Naive B cell (primary cell): ENCODE measurements at places on chromosomes 16 and 17. TPM values are rescaled to one million over a fixed set of nuclear protein-coding genes. Genes with fewer than 3 reads are reported as not detected.

The CHST4 gene
- not detected for polyA plus RNA-seq

The GRAPL gene
- not detected for polyA plus RNA-seq

The MYBBP1A gene
- 14.1 TPM for polyA plus RNA-seq

The HSF5 gene
- polyA plus RNA-seq: 3.5 TPM

The UNC13D gene
- polyA plus RNA-seq: 20.6 TPM

The CAVIN1 gene
- polyA plus RNA-seq: not detected

The RUNDC3A gene
- 0.13 TPM for polyA plus RNA-seq

The RAB37 gene
- polyA plus RNA-seq: 55.2 TPM

The AXIN2 gene
- polyA plus RNA-seq: 0.08 TPM

The ABCA5 gene
- 5.5 TPM for polyA plus RNA-seq

The AANAT gene
- not detected for polyA plus RNA-seq

The NPIPA7 gene
- polyA plus RNA-seq: not detected

The PLLP gene
- polyA plus RNA-seq: 0.14 TPM

GRCh38 chr16:86370062-86370461 is 140.3 kb upstream of the FOXF1 start:
- no peak for DNase-seq

GRCh38 chr17:64187093-64187895 is 57.4 kb upstream of the ERN1 start:
- no peak for DNase-seq

DNA sequence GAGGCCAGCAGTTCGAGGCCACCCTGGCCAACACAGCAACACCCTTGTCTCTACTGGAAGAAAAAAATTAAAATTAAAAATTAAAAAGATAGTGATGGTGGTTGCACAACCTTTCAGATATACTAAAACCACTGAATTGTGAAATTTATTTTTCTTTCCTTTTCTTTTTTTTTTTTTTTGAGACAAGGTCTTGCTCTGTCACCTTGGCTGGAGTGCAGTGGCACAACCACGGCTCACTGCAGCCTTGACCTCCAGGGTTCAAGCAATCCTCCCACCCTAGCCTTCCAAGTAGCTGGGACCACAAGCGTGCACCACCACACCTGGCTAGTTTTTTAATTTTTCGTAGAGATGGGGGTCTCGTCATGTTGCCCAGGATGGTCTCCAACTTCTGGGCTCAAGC is 254.4 kb downstream of the SLC39A11 start:
- no peak for DNase-seq

- DNase-seq: no peak
These were observed 17.2 kb downstream of the SNTB2 start for GRCh38 chr16:69204172-69204571.

DNA sequence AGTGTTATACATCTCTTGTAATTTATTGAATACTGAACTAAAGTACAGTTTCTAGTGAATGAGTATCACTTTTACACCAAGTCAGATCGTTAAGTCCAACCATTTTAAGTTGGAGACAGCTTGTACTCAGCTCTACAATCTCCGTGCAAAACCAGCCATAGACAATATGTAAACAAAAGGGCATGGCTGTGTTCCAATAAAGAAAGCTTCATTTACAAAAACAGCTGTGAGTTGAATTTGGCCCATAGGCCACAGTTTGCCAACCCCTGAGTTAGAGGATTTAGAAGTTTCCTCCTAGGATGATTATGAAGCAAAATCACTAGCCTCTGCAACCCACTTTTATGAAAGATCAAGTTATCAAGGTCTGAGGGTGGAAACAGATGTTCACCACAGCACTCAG is 105.7 kb upstream of the RCVRN start:
- no peak for DNase-seq

GRCh38 chr17:59637611-59638310 is 18.1 kb downstream of the CLTC start:
- DNase-seq: no peak

- no peak for DNase-seq
These were observed 14.7 kb upstream of the SLC39A11 start for GRCh38 chr17:73107191-73107590.

DNA sequence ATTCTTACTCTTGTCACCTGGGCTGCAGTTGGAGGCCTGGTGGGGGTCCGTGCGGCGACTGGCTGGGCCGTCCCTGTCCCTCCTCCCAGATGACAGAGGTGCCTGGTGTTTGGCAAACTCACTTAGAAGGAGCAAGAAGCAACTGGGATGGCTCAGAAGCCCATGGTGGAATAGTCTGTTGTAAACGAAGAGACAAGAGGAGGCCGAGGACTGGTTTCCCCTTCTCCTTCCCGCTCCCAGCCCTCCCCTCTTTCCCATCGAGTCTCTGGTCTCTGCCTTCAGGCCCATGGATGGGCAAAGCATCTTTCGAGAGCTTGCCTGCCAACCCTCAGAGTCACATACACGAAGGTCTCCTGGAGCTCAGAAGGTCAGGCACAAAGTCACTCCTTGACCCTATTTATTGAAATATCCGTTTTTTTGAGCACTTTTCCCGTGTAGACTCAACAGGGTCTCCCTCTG is 364.4 kb downstream of the SEC14L1 start:
- DNase-seq: no peak

- no peak for DNase-seq
These were observed 680.7 kb upstream of the SALL1 start for GRCh38 chr16:51831595-51832367.

DNA sequence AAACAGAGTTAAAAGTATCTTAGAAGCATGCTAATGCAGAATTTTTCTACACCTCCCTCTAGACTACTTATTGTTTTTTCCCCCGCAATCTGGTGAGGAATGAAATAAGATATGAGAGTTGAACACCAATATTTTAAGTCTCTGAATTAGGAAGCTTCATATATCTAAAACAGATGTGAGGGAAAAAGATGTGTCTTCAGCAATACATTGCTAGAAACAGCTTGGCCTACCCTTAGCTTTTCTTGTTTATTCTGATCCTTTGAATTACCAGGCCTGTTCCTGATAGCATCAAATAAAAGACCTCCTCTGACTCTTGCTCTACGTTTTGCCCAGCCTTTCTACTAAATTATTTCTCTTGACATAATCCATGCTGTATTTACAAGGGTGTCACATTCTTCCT is 221.8 kb downstream of the CDH11 start:
- DNase-seq: no peak

GRCh38 chr17:68835071-68835470 is 120.1 kb downstream of the ABCA8 start:
- no peak for DNase-seq

- no peak for DNase-seq
These were observed 10.1 kb downstream of the DNAH9 start for GRCh38 chr17:11608396-11608795.

DNA sequence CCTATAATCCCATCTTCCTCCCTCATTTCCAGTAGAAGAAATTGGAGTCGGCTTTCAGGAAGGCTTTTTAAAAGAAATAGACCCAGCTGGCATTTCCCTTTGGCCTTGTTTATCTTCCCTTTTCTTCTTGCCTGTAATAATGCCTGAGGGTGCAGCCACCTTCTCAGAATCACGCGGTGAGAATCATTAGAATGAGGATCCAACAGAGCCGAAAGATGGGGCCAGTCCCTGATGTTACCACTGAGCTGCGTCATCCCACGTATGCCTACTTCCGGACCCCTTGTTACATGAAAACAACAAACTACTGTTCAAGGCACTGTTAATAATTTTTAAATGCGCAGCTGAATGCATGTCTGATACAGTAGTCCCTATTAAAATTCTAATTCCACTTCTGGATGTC is 24.1 kb downstream of the SDR42E1 start:
- DNase-seq: no peak

DNA sequence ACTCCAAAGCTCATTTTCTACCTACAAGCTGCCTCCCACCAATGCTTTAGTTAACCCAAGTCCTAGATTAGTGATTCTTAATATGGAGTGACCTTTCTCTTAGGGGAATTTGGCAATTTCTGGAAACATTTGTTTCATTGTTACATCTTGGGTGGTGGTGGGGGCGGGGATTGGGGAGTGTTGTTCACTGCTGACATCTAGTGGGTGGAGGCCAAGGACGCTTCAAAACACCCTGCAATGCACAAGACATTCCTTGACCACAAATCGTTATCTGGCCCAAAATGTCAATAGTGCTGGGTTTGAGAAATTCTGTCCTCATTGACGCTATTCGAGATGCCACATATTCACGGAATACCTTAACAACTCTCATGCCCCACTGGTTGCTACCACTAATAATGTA is 282.9 kb downstream of the RBFOX1 start:
- no peak for DNase-seq

DNA sequence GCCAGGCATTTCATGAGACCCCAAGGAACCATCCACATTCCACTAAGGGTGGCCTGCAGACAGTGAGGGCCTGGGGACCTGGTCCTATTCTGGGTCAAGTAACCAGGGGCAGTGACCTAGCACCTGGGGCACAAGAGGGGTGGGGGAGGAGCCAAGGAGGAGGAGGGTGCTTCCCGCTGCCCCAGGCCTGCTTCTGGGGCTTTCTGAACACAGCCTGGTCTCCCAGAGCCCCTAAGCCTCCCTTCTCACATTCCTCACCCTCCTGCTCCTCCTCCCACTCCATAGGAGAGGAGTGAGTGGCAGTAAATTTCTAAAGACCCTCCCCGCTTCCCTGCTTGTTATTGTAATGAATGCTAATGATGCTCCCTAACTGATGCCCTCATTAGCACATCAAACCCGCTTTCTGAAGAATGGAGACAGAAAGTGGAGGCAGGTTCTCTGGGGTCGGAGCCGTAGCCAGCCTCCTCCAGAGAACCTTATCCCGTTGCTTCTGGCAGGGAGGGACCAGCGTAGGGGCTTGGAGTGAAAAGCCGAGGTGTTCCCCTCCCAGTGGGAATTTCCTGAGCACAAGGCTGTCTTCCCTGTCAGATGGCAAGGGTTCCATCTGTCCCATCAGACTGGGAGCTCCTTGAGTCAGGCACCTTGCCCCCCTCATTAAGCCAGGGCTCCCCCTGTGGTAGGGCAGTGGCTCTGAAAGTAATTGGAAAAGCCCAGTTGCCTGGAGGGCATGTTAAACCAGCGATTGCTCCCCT is 3.7 kb upstream of the SRCIN1 start:
- no peak for DNase-seq

- DNase-seq: no peak
These were observed 845 bp downstream of the P3H4 start for GRCh38 chr17:41810659-41811548.

DNA sequence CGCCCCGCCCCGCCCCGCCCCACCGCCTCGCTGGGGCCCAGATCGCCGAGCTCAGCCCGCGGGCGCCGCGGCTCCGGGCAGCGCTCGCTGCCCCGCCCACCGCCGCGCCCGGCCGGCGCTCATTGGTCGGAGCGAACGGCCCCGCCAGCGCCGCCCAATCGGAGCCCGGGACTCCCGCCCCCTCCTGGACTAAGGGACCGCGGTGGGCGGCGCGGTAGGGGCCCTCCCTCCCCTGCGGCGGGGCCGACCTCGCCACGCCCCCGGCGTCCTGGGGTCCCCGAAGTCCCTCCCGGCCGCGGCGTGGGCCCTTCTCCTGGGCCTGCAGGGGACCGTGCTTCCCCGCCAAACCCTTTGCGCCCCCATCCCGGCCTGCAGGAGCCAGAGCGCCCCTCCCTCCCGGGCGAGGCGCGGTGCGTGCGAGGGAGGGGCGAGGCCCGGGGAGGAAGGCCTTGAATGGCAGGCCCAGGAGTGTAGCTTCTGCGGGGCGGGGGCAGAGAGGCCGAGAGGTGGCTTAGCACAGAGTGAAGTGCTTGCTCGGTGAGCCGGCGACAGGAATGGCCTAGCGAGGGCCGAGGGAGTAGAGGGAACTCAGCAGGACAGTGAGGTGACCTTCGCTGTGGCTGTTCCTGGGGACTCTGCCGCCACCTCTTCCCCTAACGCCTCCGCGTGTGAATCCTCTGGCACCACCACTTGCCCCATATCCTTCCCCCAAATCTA is at the start of gene CAMKK1:
CAMKK1 (minus strand) TSS at position 51 of the 717 bp plus-strand sequence. CDS start 7,366 bp downstream, outside the sequence.
- peak; percentile 92 for DNase-seq

DNA sequence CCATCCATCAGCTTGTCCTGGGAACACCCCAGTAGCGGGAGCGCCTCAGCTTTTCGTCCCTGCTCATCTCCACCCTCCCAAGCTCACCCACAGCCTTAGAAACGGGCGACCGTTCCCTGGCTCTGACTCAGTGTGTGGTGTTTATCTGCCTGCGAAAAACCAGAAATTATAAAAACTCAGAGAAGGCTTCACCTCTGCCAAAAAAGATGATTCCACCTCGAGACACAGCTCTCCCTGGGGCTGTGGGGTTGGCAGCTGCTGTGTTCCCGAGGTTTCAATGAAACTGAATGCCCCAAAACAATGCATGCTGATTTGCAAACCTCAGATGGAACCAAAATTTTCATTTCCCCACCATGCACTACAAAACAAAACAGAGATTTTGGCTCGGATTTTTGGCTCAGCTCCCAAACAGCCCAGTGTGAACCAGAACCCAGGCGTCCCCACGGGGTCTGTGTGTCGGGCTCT is 62.4 kb upstream of the MED9 start:
- no peak for DNase-seq

GRCh38 chr17:38608648-38609047 is 2.9 kb upstream of the SRCIN1 start:
- no peak for DNase-seq

DNA sequence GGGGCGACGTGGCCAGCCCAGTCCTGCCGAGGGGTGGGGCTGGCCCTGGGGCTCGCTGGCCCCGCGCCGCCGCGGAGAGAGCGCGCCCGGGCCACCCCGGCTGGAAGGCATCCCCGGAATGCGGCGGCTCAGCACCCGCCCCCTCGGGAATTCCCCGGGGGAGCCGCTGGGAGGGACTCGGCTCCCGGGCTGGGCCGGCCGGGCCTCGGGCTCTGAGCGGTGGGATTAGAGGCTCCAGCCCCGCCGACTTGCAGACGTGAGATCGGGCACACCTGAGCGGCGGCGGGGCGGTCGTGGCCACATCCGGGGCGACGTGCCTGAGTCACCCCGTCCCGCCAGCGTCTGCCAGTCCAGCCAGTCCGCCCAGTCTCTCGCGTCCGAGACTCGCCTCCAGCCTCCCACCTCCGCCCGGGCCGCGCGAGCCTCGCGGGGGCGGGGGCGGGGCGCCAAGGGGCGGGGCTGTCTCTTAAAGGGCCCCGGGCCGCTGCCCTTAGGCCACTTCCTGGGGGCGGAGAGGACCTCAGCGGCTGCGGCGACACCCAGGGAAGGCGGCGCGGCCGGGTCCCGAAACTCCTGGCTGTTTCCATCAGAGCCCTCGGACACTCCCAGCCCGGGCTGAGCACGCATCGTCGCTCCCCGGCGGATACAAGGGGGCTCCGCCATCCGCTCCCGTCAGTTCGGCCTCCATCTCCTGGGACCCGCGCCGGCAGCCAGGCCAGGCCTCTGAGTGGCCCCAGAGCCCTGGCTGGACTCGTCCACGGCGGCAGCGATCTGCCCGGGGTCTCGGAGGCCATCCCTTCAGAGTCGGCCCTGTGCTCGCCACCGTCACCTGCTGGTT is at the start of gene KCTD11:
KCTD11 (plus strand) TSS at position 498 of the 838 bp plus-strand sequence.
- peak; percentile 71 for DNase-seq

- DNase-seq: no peak
These were observed 9.9 kb downstream of the EME1 start for GRCh38 chr17:50382931-50383330.

GRCh38 chr16:48430890-48431289 is 45.7 kb upstream of the SIAH1 start:
- DNase-seq: peak; percentile 25

GRCh38 chr16:85255777-85256176 is 143.5 kb upstream of the CIBAR2 start:
- DNase-seq: no peak
